ENCODE measurements at places on chromosomes 6 and 20.

- no peak for DNase-seq
Observed at GRCh38 chr20:41376349-41376748, 9.7 kb upstream of the EMILIN3 start.

GRCh38 chr20:43681468-43681942 is 14.6 kb downstream of the MYBL2 start:
- no peak for DNase-seq

DNA sequence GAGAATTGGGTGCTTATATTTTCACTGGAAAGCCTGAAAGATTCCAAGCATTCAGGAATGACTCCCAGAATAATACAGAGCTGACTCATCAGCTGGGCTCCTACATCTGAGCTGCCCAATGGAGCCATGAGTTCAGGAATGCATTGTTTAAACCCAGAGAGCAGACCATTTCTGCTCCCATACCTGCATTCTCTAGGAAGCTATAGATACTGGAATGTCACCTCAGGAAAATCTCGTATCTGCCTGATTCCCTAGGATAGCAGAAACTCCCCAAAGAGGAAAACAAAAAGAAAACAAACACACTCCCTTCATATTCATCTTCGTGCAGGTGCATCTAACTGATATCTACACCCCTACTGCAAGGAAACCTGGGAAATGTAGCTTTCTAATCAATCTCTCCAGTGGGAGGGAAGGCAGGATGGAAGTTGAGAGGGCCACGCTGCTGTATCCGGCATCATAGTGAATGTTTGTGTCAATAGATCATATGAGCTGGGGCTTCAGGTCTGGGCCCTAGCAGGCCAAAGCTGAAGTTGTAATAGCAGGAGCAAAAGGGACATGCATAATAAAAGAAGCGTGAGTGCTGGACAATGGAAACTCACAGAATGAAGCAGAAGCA is 8.2 kb upstream of the SLC2A12 start:
- no peak for DNase-seq

DNA sequence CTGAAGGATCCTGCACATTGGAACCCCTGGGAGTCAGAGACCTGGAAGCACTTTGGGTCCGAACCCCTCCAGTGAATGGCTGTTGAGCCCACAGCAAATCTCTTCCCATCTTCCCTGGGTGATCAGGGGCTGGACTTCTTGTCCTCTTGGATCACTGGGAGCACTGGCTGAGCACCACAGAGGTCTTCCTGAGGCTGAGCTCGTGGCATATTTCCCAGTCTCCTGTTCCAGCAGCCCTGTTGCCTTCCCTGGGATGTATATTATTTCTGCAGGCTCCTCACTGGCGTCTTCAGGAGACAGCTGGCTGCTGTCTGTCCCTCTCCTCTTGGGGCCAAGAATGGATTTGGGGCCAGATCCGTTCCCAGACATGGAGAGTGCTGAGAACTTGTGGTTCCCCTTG is 43.4 kb downstream of the PTK7 start:
- DNase-seq: no peak

DNA sequence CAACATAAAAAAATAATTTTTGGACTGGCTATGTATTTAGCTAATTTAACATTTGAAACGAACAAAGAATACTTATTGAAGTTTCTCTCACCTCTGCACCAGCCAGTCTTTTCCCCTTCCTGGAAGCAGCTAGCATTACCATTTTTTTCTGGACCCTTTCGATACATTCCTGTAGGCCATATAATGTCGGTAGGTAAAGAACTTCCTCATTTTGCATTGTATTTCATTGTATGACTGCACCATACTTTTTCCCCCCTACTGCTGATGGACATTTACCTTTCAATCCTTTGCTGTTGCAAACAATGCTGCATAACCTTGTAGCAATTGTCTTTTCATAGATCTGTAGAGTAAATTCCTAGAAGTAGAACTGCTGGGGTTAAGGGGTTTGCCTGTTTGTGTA is 17.6 kb downstream of the CBFA2T2 start:
- no peak for DNase-seq

- no peak for DNase-seq
Observed at GRCh38 chr6:140061110-140062042, 686.9 kb upstream of the CITED2 start.
